ENCODE measurements at places on chromosomes 11 and 22. TPM values are rescaled to one million over a fixed set of nuclear protein-coding genes. Genes with fewer than 3 reads are reported as not detected.
A peak's percentile ranks its signal among the peaks of the same experiment; 100 is the strongest.

DNA sequence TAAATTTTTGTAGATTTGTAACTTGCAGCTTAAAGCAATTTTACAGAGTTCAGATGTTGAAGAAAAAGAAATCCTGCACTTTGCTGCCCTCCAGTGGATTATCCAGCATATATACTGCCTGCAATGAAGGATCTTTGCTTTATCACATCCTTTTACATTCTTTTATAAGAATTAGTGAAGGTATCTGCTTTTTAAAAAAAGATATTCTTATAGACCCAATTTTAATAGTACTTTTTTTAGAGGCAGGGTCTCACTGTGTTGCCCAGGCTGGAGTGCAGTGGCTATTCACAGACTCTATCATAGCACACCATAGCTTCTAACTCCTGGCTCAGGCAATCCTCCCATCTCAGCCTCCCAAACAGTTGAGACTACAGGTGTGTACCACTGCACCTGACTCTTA lies 60.7 kb downstream of the TTC17 start:
- DNase-seq: no peak

DNA sequence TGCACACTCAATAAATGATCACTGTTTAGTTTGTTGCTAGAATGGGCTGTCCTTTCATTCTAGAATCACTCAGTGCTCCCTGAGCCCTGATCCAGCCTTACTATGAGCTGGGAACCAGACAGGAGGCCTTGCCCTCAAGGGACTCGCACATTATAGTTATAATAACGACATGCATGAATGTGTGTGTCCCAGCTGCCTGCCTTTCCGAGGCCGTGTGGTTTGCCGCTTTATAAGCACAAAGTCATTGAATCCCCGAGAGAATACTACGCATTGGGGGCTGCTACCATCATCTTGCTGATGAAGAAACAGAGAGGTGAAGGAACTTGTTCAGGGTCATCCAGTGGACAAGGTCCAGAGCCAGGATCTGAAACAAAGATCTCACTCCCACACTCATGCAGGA lies 75.7 kb downstream of the NFAM1 start:
- DNase-seq: no peak

DNA sequence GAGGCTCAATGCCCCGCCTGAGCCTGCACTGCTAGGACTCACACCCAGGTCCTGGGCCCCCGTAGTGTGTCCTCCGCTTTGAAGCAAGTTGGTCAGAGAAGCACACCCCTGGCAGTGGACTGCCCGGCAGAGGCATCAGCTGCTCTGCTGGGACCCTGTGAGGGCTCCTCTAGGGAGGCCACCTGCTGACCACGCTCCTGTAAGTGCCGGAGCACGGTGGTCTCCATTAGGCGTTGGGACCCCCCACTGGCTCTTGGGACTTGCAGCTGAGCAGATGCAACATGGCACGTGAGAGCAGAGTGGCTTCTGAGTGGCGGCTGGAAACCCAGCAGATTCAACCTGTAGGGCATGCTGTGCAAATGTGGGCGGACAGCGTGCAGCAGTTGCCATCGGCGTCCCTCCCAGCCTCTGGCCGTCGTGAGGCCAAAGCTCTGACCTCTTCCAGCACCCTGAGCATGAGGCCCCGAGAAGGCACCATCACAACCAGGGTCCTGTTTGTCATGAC lies 16.9 kb downstream of the MRGPRG start:
- no peak for DNase-seq

DNA sequence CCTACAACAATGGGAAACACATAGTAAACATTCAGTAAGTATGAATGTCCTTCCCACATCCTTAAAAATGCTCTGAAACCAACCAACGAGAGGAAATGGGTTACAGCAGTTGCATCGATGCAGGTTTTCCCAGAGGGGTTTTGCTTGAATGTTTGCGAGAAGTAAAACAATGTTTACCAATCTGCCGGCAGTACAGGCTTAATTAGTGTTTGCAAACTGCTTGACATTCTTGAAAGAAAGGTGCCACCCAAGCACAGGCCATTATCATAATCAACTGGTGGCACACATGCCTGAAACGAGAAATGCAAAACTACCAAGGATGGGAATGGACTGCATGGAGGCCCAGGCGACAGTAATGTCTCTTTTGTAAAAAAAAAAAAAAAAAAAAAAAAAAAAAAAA lies 27.1 kb upstream of the OPCML start:
- peak; percentile 23 for DNase-seq

- no peak for DNase-seq
Observed at GRCh38 chr22:43956805-43957463, 1.7 kb downstream of the SAMM50 start.

DNA sequence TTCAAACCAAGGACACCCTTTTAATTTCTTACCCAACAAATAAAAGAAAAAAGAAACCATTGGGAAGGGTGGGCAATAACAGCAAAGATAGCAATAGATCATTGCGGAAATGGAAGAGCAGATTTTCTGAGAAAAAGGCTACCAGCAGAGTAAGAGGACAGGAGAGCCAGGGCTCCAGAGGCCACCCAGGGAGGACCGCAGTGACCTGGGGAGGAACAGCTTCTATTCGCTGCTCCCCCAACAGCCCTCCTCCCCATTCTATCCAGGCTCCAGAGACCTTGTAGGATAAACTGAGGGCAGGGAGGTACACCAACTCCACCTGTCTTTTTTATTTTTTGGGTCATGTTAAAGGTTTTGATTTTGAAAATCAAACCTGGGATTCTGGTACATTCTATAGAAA lies 59.8 kb downstream of the SYN3 start:
- peak; percentile 18 for DNase-seq

GRCh38 chr11:108062336-108062735 lies 53.6 kb downstream of the CUL5 start:
- no peak for DNase-seq

GRCh38 chr11:126581871-126582648 lies 226.6 kb downstream of the ST3GAL4 start:
- DNase-seq: no peak

DNA sequence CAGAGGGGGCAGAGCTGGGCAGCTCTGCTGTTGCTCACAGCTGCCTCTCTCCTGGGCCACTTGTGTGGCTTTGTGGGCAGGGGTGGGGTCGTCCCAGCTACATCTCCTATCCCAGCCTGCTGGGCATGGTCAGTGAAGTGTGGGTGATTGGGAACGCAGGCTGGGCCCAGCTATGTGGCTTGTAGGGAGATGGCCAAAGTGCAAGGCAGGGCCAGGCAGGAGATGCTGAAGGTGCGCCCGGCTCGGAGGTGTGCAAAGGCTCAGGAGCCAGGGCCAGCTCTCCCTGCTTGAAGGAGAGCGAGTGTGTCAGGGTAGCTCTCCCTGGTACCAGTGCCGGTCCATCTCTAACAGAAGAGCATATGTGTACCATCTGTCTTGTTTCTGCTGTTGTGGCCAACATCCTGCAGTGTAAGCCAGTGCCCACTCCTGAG lies 8.4 kb upstream of the RANBP1 start:
- DNase-seq: no peak

GRCh38 chr11:18321578-18321968 lies 367 bp downstream of the HPS5 start:
- no peak for DNase-seq

DNA sequence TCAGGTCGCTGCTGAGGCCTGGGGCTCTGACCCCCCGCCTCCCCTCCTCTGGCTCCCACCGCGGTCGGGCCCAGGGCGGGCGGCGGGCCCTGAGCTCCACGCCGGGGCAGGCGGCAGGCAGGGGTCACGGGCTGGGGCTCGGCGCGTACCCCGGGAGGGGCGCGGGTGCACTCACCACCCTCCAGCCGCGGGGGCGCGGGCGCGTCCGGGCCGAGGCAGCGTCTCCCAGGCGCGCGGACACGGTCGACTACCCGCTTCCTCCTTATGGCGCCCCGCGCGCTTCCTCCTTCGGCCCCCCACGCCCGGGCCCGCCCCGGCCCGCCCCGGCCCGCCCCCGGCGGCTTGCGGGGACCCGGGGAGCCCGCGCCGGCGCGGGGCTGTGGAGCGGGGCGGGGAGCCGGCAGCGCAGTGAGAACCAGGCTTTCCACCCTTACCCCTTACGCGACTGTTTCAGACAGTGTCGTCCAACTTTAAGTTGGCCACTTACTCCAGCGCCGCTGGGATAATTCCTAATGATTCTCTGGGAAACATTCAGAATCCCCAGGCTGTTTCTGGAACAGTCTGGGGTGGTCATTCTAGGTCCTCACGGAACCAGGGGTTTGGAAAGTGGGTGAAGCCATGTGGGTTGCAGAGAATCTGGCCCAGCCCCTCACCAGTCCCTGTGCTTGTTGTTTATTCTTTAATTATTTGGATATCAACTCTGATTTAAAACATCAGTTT lies at the start of gene BID:
TSS of gene BID (minus strand) at position 264 of the 720 bp plus-strand sequence. CDS start 24,353 bp downstream, outside the sequence.
- no peak for DNase-seq

DNA sequence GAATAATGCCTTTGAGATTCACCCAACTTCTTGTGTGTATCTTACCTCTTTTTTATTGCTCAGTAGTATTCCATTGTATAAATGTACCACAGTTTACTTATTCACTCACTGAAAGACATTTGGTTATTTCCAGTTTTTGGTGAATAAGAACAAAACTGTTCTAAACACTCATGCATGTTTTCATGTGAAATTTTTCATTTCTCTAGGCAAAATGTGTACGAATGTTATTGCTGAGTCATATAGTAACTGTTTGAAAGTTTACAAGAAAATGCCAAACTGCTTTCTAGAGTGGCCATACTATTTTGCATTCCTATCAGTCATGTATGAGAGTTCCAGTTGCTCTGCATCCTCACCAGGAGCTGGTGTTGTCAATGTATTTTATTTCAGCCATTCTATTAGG lies 8.8 kb upstream of the EMSY start:
- no peak for DNase-seq

GRCh38 chr22:27065279-27065678 lies 407.9 kb downstream of the MIAT start:
- DNase-seq: no peak

DNA sequence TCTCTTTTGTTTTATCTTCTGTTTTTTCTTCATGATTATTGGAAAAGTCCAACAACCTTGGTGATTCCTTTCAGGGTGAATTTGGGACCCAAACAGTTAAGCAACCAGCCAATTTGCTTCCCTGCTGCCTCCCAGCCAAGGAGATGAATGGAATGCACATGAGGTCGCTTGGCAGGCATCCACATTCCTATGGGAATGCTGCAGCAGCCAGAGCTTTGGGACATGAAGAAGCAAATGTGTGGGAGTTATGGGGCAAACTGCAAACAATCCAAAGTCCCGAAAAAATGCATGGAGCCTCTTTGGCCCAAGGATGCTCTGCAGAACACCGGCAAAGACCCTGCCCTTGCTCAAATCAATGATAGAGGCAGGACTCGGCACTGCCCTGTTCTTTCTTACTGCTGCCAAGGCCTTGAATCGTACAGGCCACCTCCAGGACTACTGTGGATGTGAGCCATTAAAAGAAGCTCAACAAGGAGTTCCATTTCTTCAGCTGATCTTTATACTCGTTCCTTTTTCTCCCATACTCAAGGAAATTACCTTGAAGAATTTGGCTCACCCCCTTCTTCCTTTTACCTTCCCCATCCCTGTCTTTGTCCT lies 117.3 kb upstream of the TEAD1 start:
- DNase-seq: peak; percentile 73

DNA sequence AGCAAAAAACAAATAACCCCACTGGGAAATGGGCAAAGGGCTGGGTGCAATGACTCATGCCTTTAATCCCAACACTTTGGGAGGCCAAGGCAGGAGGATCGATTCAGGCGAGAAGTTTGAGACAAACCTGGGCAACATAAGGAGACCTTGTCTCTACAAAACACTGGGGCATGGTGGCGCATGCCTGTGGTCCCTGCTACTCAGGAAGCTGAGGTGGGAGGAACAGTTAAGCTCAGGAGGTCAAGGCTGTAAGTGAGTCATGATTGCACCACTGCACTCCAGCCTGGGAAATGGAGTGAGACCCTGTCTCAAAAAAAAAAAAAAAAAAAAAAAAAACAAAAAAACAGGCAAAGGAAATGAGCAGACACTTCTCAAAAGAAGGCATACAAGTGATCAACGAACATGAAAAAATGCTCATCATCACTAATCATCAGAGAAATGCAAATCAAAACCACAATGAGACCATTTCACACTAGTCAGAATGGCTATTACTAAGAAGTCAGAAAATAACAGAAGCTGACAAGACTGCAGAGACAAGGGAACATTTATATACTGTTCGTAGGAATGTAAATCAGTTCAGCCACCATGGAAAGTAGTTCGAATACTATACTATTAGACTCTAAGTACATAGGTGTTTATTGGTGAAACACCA lies 48.2 kb upstream of the SMCO4 start:
- no peak for DNase-seq

GRCh38 chr11:74520927-74521665 lies 27.6 kb upstream of the LIPT2 start:
- DNase-seq: no peak

DNA sequence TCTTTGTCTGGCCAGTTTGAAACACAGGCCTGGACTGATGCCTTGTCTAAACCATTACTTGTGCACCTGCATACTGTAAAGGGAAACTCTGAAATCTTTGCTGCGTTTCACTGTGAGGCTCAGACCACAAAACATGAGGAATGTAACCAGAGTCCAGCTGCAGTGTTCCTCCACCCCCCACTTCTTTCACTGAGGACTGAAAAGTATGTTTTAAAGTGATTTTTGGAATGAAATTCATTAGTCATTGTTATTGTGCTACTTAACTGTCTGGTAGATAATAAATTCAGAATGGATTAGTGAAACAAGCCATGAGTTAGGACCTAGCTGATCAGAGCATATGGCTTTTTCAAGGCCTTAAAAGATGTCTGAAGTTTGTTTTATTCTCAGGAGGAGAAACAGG lies 181.2 kb downstream of the WNT11 start:
- DNase-seq: no peak

- no peak for DNase-seq
Observed at GRCh38 chr11:130916910-130917309, 631 bp upstream of the SNX19 start.

DNA sequence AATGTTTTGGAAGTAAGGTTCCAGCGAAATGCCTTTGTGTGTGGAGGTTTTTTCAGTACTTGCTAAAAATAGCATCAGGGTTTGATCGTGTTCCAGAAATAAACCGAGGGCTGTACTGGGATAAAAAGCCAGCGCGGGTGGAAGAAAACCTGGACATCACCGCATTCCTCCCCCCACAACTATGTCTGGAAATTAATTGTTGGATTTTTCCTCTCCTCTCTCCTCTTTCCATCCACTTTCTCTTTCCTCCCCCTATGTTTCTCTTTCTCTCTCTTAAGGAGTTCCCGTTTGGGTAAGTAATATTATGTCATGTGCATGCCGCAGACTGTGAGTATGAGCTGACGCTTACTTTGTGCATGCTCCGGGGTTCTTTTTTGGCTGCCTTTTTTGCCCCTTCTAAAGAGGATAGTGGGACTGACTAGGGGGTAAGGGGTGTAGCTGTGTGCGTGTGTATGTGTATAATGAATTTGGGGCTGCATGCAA lies 104.2 kb upstream of the HSD17B12 start:
- DNase-seq: no peak

Gene OR1S1
- total RNA-seq: not detected

Gene KREMEN1
- total RNA-seq: 39.7 TPM

Gene OR51E2
- total RNA-seq: 0.15 TPM

Gene FERMT3
- 6.3 TPM for total RNA-seq

Gene MPPED2
- 1.1 TPM for total RNA-seq

Gene LIF
- 0.79 TPM for total RNA-seq

Gene TSSC4
- total RNA-seq: 26.7 TPM

Gene MAJIN
- not detected for total RNA-seq
